ENCODE measurements at places on chromosomes 6 and 20.

DNA sequence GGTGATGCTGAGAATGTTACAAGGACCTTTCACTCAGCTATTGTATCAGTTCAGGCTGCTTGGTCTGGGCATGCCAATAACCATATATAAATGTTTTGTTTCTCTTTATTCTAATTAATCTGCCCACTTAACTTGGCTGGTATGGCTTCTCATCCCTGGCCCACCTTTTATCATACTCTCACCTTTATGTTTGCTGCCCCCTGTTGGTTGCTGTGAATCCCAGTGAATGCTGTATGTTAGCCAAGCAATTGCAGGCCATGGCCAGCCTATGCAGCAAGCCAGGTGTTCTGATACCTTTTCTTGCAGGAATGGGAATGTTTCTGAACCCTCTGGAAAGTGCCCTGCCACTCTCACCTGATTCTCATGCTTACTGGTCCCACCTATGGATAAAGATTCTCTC is 54.6 kb downstream of the PCSK2 start:
- DNase-seq, result no peak

DNA sequence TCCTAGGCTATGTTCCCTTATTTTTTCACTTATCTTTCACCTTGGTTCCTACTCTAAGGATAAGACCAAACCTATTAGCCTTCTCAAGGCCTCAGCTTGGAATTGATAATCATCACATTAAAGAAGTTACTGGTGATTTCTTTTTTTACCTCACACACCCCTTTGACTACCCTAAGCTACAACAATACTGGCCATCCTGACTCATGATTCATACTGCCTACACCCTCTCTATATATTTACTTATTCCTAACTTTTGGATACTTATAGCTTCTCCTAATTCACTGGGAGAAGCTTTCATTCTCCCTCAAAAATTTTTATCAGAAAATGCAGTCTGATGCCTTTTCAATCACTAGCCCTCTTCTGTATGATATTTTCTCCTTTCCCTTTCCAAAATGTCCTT is 256.1 kb downstream of the TBX18 start:
- DNase-seq, result no peak

DNA sequence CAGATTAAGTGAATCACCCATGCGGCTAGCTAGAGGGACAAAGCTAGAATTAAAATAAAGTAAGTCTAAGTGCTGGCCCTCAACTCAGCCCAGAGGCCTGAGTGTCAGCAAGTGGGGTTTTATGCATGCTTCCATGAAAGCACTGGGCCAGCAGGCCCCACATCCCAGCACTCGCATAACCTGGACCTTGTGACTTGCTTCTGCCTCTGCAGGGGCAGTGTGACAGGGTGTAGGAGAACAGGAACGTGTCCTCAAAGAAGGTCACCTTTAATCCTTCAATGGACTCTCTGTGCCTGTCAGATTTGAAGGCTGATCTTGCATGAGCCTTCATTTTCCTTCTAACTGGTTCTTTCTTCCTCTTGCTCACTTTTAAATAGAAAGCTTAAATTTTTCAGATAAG is 183.4 kb downstream of the ALDH8A1 start:
- DNase-seq, result no peak

- no peak for DNase-seq
Measured at GRCh38 chr6:15948930-15949900, 179.7 kb upstream of the MYLIP start.

DNA sequence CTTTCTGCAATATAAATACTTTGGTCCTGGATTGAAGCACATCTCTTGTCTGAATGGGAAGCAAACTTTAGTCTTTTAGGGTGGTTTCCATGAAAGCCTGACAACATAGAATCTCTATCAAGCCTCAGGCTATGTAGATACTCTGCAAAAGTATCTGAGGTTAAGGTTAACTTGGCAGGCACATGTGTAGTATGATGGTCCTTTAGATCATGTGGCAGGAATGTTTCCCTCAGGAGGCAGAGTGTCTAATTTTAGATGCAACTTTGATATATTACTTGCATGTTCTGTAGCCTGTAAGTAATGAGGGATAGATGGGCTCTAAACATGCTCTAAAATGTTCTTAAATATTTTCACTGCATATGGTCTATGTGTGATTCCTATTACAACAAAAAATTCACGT is 8.2 kb downstream of the MYB start:
- no peak for DNase-seq

DNA sequence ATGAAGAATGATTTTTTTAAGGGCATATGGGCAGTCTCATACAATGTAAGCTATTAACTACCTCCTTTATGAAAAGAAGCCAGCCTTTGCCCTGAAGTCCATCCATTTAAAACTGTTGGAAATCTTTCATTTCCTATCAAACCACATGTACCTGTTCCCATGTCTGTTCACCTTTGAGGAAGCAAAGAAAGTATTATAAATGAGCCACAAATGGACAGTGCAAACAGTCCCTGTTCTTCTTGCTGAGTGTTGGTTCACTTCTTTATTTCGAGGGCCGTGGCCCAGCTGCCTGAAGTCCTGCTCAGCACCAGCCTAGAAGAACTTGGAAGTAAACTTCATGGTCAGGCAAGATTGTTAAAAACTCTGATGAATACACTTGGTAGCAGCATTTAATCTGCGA is 112.4 kb downstream of the TMEM242 start:
- DNase-seq, result no peak

DNA sequence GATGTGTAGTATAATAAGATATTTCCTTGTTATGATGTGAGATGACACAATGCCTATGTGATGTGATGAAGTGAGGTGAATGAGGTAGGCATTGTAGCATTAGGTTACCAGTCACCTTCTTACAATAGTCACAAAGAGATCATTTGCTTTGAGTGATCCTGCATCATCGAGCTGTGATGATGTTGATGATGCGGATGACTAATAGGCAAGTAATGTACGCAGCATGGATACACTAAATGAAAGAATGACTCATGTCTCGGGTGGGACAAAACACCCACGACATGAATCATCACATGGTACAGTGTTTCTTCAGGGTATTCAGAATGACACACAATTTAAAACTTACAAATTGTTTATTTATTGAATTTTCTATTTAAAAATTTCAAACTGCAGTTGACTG is 806.3 kb upstream of the GJE1 start:
- DNase-seq, result no peak
